ENCODE measurements at places on chromosomes 4 and X. TPM values are rescaled to one million over a fixed set of nuclear protein-coding genes. Genes with fewer than 3 reads are reported as not detected.

- H3K4me1 ChIP-seq, result no peaks in the 10 kb centered on the region
- no peak overlapping the region for H3K4me3 ChIP-seq
- H3K27me3 ChIP-seq, result no peaks in the 10 kb centered on the region
- no peak for DNase-seq
- no peak overlapping the region for H3K27ac ChIP-seq
Observed at GRCh38 chr4:20944451-20944850, 244.2 kb downstream of the PACRGL start.

GRCh38 chr4:139823746-139824145 lies 158.1 kb downstream of the MGST2 start:
- no peaks in the 10 kb centered on the region for H3K36me3 ChIP-seq
- H3K4me1 ChIP-seq, result no peaks in the 10 kb centered on the region
- no peak overlapping the region for H3K27ac ChIP-seq

- peaks cover 77% of the 10 kb centered on the region for H3K4me1 ChIP-seq
- H3K4me3 ChIP-seq, result no peak overlapping the region
- no peaks in the 10 kb centered on the region for H3K27me3 ChIP-seq
- H3K27ac ChIP-seq, result peak overlapping the region; percentile 37
Observed at GRCh38 chr4:147782087-147782781, 50.3 kb downstream of the ARHGAP10 start.

DNA sequence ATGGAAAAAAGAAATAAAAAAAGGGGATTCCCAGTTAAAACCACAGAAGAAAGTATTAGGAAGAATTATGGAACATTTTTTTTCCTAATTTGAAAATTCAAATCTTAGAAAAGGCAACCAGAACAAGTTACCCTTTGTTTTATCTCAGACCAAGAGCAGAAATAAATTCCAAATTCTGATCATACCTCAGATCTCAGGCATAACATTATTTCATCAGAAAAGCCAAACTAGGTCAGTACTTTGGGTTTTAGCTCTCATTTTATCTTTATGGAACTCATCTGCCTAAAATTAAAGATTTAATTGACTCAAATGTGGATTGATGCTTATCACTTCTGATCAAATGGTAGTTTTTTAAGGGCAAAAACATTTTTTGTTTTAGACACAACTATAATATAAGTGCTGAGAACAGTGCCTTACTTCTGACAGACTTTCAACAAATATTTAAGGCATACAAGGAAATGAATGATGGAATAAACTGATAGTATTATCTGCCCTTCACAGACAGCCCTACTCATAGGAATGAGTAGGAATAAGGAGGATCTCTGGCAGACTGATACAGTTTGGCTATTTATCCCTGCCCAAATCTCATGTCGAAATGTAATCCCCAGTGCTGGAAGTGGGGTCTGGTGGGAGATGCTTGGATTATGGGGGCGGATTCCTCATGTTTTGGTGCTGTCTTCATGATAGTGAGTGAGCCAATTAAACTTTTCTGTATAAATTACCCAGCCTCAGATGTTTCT lies 245.3 kb upstream of the PITX2 start:
- no peak for DNase-seq
- H3K36me3 ChIP-seq, result no peaks in the 10 kb centered on the region
- H3K4me3 ChIP-seq, result no peak overlapping the region
- H3K27ac ChIP-seq, result no peak overlapping the region
- peaks cover 38% of the 10 kb centered on the region for H3K4me1 ChIP-seq

DNA sequence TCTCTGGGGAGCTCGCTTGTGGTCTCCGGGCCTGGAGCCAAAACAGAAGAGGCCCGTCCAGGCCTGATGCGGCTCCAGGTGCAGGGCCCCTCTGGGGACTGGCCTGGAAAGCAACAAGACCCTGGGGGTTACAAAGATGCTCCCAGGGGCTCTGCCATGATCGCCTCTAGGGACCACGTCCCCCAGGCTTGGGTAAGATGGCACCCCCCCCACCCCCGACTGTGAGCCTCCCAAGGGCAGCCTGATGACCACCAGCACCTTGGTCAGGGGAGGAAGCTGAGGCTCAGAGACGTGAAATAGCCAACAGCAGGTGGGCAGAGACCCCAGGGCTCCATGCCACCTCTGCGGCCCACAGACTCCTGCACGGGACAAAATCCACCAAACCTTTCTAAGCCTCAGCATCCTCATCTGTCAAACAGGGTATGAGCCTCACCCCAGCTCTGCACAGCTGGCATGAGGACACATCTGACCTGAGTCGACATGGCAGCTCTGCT lies 25.4 kb downstream of the C4orf50 start:
- H3K4me1 ChIP-seq, result no peaks in the 10 kb centered on the region
- H3K4me3 ChIP-seq, result no peak overlapping the region
- no peak overlapping the region for H3K27ac ChIP-seq
- no peak for DNase-seq
- no peaks in the 10 kb centered on the region for H3K36me3 ChIP-seq

GRCh38 chr4:4981827-4982226 lies 37.4 kb downstream of the CYTL1 start:
- no peak for DNase-seq
- H3K36me3 ChIP-seq, result no peaks in the 10 kb centered on the region
- H3K27ac ChIP-seq, result no peak overlapping the region
- H3K4me3 ChIP-seq, result no peak overlapping the region
- H3K27me3 ChIP-seq, result peaks cover 4% of the 10 kb centered on the region
- H3K4me1 ChIP-seq, result no peaks in the 10 kb centered on the region

- no peak for DNase-seq
- no peak overlapping the region for H3K27ac ChIP-seq
- no peaks in the 10 kb centered on the region for H3K36me3 ChIP-seq
Observed at GRCh38 chrX:16202943-16203342, 35.7 kb downstream of the MAGEB17 start.

GRCh38 chrX:107632346-107632745 lies 4.0 kb downstream of the PRPS1 start:
- peaks cover 26% of the 10 kb centered on the region for H3K4me1 ChIP-seq
- H3K27me3 ChIP-seq, result no peaks in the 10 kb centered on the region
- no peak for DNase-seq
- H3K4me3 ChIP-seq, result no peak overlapping the region

Gene SULT1B1
- total RNA-seq, result 0.15 TPM

DNA sequence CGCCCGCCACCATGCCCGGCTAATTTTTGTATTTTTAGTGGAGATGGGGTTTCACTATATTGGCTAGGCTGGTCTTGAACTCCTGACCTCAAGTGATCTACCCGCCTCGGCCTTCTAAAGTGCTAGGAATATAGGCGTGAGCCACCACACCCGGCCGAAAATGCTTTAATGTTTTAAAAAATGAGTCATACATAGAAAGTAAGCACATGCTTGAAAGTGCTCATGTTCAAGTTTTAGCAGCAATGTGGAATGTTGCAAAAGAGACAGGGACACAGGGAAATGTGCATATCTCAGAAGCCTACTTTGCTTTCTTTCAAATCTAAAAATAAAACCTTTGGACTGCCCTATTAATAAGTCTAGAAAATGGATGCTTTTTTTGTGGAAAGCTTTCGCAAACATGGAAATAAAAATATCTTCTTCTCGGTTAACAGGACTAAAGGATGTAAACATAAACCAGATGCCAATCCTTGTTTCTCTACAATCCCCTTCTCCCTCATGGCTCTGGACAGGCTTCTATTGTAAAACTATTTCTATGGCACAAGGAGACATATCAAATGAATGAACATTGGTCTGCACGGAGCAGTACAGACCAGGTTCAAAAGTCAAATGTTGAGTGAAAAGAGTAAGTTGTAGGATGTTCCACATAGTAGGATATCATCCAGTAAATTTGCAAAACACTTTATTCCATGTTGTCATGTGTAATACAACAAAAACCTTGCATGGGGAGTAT lies 15.0 kb downstream of the MECP2 start:
- peaks cover 2% of the 10 kb centered on the region for H3K36me3 ChIP-seq
- no peaks in the 10 kb centered on the region for H3K27me3 ChIP-seq
- DNase-seq, result no peak
- peaks cover 19% of the 10 kb centered on the region for H3K4me1 ChIP-seq
- peak overlapping the region; percentile 29 for H3K4me3 ChIP-seq
- H3K27ac ChIP-seq, result peak overlapping the region; percentile 94

GRCh38 chrX:18793601-18794089 lies 86.2 kb downstream of the PPEF1 start:
- H3K36me3 ChIP-seq, result no peaks in the 10 kb centered on the region
- peaks cover 5% of the 10 kb centered on the region for H3K4me1 ChIP-seq
- no peak overlapping the region for H3K4me3 ChIP-seq
- H3K27ac ChIP-seq, result no peak overlapping the region
- no peaks in the 10 kb centered on the region for H3K27me3 ChIP-seq

- H3K36me3 ChIP-seq, result no peaks in the 10 kb centered on the region
- no peaks in the 10 kb centered on the region for H3K27me3 ChIP-seq
- H3K4me1 ChIP-seq, result peaks cover 46% of the 10 kb centered on the region
- H3K4me3 ChIP-seq, result no peak overlapping the region
Observed at GRCh38 chrX:24145303-24146186, 4.0 kb upstream of the ZFX start.

DNA sequence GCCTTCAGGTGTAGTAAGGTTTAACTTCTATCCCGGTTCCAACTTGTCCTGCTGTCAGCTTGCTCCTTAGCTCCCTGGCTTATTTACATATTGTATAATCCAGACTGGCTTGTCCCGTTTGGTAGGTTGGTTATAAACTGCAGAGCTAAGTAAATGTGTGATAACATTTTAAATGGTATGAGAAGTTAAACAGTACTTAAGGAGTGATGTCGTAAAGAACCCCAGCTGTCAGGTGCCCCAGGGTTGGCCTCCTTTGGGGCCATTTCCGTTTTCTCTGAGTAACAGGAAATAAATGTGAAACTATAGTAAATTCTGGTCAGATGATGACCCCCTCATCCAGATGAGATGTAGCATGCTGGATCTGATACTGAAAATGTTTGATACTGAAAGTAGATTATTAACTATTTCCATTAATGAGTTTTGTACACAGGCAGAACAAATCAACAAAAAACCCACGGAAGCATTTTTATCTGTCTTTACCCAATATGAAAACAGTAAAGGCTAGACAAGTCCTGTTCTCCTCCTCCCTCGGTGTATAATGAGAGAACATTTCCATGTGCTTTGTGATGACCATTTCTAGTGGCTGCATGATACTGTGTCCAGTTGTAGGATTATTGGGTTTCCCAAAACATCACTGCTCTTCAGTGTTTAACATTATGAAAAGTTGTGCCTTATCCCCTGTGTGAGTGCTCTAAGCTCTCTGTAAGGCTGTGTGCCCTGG lies 22.4 kb downstream of the GAB1 start:
- peaks cover 84% of the 10 kb centered on the region for H3K4me1 ChIP-seq
- H3K27me3 ChIP-seq, result no peaks in the 10 kb centered on the region
- no peaks in the 10 kb centered on the region for H3K36me3 ChIP-seq
- peak overlapping the region; percentile 64 for H3K27ac ChIP-seq
- no peak overlapping the region for H3K4me3 ChIP-seq
- DNase-seq, result no peak

GRCh38 chr4:158778156-158778711 lies 9.4 kb downstream of the FNIP2 start:
- peaks cover 52% of the 10 kb centered on the region for H3K4me1 ChIP-seq
- no peaks in the 10 kb centered on the region for H3K36me3 ChIP-seq
- peak overlapping the region; percentile 23 for H3K27ac ChIP-seq
- DNase-seq, result no peak

Gene USP17L12
- not detected for total RNA-seq

- no peak overlapping the region for H3K27ac ChIP-seq
- H3K36me3 ChIP-seq, result no peaks in the 10 kb centered on the region
- peak overlapping the region; percentile 73 for H3K4me3 ChIP-seq
- peaks cover 12% of the 10 kb centered on the region for H3K4me1 ChIP-seq
- DNase-seq, result peak; percentile 87
Observed at GRCh38 chrX:40158036-40158706, 60.4 kb upstream of the BCOR start.

- DNase-seq, result no peak
- H3K27me3 ChIP-seq, result no peaks in the 10 kb centered on the region
- peaks cover 81% of the 10 kb centered on the region for H3K4me1 ChIP-seq
Observed at GRCh38 chrX:65688403-65688871, 21.0 kb downstream of the MSN start.

DNA sequence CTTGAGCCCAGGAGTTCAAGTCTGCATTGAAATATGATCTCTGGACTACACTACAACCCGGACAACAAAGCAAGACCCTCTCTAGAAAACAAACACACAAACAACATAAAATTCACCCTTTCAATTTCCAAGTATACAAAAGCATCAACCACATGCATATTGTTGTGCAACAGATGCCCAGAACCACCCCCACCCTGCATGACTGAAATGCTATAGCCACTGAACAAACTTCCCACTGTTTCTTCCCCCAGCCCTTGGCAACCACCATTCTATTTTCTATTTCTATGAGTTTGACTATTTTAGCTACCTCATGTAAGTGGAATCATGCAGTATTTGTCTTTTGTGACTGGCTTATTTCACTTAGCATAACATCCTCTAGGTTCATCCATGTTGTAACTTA lies 14.2 kb upstream of the C4orf51 start:
- no peak overlapping the region for H3K4me3 ChIP-seq
- no peaks in the 10 kb centered on the region for H3K27me3 ChIP-seq
- no peak overlapping the region for H3K27ac ChIP-seq
- H3K36me3 ChIP-seq, result no peaks in the 10 kb centered on the region
- DNase-seq, result no peak
- no peaks in the 10 kb centered on the region for H3K4me1 ChIP-seq
